SJCRH30 (cell line): ENCODE measurements at places on chromosomes 3 and 15.

GRCh38 chr15:31477851-31478701 lies 151.4 kb downstream of the KLF13 start:
- peaks cover 3% of the 10 kb centered on the region; the same call in 1 of the 2 replicates for H3K4me1 ChIP-seq
- H3K36me3 ChIP-seq, result no peaks in the 10 kb centered on the region
- DNase-seq, result no peak
- no peak overlapping the region for H3K4me3 ChIP-seq
- H3K27ac ChIP-seq, result no peak overlapping the region

DNA sequence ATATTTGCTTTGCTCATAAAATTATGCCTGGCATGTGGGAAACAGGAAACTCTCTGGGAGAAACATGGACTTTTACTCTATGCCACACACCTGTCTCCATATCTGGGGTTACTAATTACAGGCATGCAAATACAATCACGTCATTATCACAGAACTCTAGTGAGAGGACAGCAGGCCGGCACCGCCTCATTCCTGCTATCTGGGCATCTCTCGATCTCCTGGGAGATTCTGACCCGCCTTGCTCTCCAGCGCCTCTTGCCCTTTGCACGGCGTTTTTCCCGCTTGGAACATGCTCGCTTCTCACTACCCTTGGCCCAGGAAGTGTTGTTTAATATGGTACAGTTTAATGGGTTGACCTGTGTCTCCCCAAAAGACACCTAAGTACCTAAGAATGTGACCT lies 45.4 kb upstream of the PARL start:
- H3K36me3 ChIP-seq, result no peaks in the 10 kb centered on the region
- H3K27me3 ChIP-seq, result no peaks in the 10 kb centered on the region
- no peak for DNase-seq
- H3K4me3 ChIP-seq, result no peak overlapping the region

- no peak overlapping the region for H3K27ac ChIP-seq
- H3K36me3 ChIP-seq, result no peaks in the 10 kb centered on the region
- H3K27me3 ChIP-seq, result no peaks in the 10 kb centered on the region
- no peak for DNase-seq
Measured at GRCh38 chr3:150270883-150271590, 137.1 kb upstream of the TSC22D2 start.

- DNase-seq, result no peak
- H3K4me3 ChIP-seq, result no peak overlapping the region
- peaks cover 10% of the 10 kb centered on the region for H3K4me1 ChIP-seq
- H3K27ac ChIP-seq, result no peak overlapping the region
- no peaks in the 10 kb centered on the region for H3K36me3 ChIP-seq
Measured at GRCh38 chr3:58025406-58025805, 17.2 kb downstream of the FLNB start.
